ENCODE measurements at places on chromosomes 2 and 18.

DNA sequence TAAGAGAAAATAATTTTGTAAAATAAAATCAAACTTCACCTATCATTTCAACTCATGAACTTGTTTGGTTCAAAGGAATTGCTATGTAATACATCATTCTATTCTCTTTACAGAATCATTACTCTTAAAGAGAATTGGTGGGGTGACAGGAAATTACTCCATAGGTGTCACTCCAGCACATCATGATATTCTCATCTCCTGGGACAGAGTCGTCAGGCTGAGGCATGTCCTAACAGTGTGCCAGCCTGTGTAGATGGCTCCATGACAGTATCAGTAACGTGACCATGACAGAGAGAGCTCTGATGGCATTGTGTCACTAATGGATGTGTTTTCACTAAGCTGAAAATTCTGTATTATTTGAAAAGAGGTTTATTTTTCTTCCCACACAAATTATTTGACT is 13.9 kb downstream of the SPATS2L start:
- DNase-seq: no peak

DNA sequence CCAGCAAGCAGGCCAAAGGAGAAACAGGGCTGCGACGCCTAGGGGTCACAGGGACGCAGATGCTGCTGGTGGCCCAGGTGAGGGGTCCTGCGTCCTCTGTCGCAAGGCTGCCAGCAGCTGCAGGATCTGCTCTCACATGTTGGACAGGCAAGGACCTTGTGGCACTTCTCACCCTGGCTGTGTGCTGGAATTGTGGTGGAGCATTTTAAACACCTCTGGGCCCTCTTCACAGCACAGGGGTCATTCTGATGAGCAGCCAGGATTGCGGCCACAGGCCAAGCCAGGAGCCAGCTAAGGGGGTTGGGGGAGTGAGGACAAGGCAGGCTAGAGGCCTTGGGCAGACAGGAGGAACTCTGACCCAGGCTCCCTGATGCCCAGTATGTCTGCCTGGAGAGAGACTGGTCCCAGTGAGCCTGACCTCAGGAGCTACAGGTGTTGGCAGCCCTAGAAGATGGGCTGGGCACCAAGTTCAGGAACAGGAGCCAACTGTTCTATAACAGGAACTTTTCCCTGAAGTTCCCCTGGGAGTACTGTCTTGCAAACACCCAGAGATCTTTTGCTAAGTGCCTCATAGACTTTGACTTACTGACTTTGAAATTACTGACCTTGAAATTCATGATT is 40.2 kb downstream of the EFR3B start:
- DNase-seq: no peak

DNA sequence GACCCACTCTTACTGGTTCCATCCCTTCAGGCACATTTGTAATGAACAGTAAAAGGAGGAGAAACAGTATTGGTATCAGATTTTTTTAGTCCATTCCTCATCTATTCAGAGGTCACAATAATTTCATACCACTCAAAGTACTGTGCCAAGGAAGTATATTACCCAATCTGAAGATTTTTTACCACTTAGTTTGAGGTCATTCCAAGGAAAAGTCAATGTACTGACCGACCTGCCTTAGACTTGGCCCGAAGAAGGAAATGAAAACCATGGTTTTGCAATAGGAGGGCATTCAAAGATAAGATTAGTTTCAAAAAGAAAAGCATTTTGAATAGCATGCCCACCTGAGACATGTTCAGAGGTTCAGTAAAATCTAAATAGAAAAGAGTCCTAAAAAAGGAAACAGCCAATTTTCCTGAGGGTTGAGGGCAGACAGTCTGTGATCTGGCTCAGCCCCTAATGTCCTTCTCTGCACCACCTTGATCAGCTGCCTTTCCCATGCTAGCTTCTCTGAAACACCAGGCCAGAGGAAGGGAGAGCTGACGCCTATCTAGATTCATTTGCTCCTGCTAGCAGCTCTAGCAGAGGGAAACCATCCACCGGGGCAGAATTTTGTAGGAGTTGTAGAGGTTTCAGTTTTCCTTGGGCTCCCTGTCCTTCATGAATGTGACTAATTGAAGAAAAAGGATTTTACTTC is 107.3 kb upstream of the FZD5 start:
- DNase-seq: no peak

DNA sequence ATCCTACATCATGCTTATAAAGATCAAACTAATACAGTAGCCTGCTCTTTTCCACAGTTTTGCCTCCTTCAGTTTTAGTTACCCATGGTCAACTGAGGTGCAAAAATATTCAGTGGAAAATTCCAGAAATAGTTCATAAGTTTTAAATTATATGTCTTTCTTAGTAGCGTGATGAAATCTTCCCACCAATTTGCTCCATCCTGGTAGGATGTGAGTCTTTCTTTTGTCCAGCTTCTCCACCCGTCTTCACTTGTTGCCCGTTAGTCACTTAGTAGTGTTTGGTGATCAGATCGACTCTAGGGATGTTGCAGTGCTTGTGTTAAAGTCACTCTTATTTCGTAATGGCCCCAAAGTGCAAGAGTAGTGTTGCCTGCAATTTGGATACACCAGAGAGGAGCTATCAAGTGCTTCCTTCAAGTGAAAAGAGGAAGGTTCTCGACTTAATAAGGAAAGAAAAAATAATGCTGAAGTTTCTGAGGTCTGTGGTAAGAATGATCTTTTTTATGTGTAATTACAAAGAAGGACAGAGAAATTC is 57.0 kb downstream of the CEP192 start:
- DNase-seq: no peak

DNA sequence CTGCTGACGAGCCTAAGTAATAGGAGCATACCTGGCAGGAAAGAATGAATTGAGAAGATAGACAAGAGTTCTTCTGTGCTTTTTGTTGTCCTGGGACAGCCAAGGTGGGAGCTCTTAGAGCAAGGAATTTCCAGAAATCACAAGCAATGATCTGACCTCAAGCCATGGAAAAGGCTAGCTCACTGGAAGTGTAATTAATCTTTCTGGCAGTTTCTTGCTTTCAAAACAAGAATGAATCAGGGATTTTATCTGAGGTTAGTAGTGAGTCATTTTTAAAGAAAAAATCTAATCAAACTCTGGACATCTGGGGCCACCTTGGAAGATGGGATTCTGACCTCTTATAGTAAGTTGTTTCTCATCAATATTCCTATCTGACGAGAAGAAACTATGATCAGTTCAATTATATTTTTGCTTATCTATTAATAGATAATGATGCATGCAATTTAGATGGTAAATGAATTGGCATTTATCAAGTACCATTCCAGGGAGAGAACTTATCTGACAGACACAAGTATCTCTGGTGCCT is 98.0 kb downstream of the ADCYAP1 start:
- no peak for DNase-seq

GRCh38 chr2:29031046-29031445 is 43.3 kb downstream of the PCARE start:
- DNase-seq: no peak

- DNase-seq: no peak
Measured at GRCh38 chr2:136052369-136053362, 65.3 kb downstream of the CXCR4 start.

- no peak for DNase-seq
Measured at GRCh38 chr2:229431327-229431954, 160.4 kb upstream of the PID1 start.

GRCh38 chr2:97660775-97661389 is 3.0 kb downstream of the ACTR1B start:
- DNase-seq: no peak

GRCh38 chr2:155418753-155419152 is 720.3 kb downstream of the KCNJ3 start:
- no peak for DNase-seq

GRCh38 chr2:235614176-235614860 is 120.5 kb downstream of the AGAP1 start:
- no peak for DNase-seq

GRCh38 chr2:151484100-151484499 is 74.4 kb downstream of the RIF1 start:
- DNase-seq: no peak

GRCh38 chr2:142484111-142484510 is 353.3 kb upstream of the LRP1B start:
- DNase-seq: no peak

- DNase-seq: peak; percentile 90
Measured at GRCh38 chr18:2655178-2655953, at the start of gene SMCHD1. Gene SMCHD1, plus strand, starts transcription at chr18:2655726. Its CDS starts 350 bp downstream, at chr18:2656076.

GRCh38 chr2:86753606-86754005 is 33.5 kb downstream of the RMND5A start:
- DNase-seq: no peak

GRCh38 chr18:63189817-63190216 is 129.8 kb downstream of the BCL2 start:
- no peak for DNase-seq

DNA sequence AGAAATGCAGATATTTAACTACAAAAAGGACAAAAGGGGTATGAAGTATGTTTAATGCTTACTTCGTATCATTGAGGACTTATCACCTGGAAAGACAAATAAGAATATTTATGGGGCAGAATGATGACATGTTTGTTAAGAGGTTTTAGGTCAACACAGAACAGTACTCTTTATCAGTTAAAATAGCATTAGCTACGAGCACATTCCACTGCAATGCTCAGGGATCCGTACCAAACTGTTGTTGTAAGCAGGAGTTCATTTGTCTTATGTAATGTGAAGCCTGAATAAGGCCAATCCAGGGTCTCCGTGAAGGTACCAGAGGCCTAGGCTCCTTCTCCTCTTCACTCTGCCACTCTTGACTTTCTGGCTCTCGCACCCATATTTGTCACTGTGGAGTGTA is 465.7 kb upstream of the NRP2 start:
- DNase-seq: no peak

DNA sequence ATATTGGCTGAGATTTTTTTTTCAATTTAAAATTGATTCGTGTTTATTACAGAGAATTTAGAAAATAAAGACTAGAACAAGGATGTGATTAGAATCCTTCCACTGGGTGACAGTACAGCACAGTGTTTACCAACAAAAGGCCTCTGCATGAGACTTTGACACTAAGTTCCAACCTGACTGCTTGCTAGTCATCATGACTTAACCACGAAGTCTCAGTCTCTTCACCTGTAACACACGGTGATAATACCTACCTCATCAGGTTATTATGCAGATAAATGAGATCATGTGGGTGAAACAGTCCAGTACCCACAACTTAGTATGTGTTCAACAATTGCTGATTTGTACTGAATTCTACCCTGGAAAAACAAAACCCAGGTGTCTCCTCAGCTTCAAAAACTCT is 151.2 kb downstream of the STK39 start:
- DNase-seq: no peak

GRCh38 chr2:101097638-101098037 is 53.5 kb downstream of the TBC1D8 start:
- DNase-seq: no peak

GRCh38 chr18:7958897-7959146 is 391.7 kb downstream of the PTPRM start:
- no peak for DNase-seq

DNA sequence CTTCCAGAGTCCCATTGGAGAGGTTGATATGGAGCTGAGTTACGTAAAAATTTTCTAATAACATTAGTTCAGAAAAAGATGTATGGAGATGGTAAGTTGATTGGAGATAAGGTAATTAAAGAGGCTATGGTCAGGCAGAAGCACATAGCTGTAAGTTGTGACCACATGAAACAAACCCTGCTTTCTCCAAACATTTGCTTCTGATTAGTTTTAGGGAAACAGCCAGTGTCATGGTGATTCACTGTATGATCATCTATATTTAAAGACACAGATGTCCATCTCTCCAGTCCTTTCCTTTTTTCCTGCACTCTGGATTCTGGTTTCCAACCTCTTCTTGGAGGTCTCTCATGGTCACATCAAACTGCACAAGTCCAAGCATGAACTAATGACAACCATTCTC is 1550.8 kb upstream of the PIK3C3 start:
- no peak for DNase-seq

DNA sequence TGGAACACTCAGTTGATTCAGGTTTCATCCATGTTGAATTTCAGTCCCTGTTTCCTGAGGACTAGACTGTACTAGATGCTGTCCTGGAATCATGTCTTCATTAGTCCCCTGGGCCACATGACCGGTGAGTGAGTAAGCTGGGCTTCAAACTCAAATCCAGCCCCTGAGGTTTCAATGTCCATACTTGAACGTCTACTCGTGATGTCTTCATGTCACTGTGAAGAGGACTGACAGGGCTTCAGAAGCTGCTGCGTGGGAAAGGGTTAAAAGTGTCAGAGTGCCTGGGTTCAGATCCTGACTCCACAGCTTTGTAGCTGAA is 101.2 kb downstream of the CDK15 start:
- DNase-seq: no peak

GRCh38 chr2:72077702-72078169 is 69.9 kb downstream of the CYP26B1 start:
- no peak for DNase-seq

DNA sequence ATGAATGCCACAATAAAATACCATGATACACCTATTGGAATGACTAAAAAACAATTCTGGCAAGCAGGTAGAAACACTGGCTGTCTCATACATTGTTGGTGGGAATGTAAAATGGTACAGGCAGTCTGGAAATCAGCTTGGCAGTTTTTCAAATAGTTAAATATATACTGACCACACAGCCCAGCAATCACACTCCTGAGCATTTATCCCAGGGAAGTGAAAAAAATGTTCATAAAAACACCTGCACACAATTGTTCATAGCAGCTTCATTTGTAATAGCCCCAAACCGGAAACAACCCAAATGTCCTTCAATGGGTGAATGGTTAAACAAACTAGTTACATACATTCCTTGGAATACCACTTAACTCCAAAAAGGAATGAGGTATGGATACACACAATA is 137.2 kb downstream of the TFCP2L1 start:
- DNase-seq: no peak

DNA sequence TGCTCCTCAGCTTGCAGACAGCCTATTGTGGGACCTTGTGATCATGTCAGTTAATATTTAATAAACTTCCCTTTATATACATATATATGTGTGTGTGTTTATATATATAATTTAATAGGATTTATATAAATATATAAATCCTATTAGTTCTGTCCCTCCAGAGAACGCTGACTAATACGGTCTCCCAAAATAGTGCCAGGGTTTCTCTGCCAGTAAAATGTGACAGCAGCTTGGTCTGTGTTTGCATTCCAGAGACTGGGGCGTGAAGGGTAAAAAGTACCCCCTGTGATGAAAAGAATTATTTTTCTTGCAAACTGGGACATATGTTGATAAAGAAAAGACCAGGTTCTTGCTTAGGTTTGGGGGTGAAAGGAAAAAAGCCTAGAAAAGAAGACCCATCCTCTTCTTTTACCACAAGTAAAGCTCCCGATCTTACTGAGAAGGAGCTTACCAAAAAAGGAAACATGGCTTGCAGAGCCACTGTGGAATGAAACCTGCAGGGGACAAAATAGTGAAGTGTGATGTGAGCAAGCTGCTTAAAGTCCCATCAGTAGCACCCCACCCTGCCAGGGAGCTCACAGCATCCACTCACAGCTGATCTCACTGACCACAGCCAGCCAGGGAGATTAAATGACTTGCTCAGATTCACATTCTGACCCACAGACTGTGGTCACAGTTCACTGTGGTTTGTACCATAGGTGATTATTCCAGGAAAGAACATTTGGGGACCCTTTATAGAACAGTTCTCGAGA is 110.9 kb upstream of the RMP24 start:
- no peak for DNase-seq

- no peak for DNase-seq
Measured at GRCh38 chr18:76757335-76757734, 65.0 kb upstream of the ZNF236 start.
